ENCODE measurements at places on chromosomes 3 and 15. TPM values are rescaled to one million over a fixed set of nuclear protein-coding genes. Genes with fewer than 3 reads are reported as not detected.

Gene SPSB4
- total RNA-seq = 2.4 TPM

Gene ZCWPW2
- total RNA-seq = not detected

Gene NME9
- total RNA-seq = not detected

Gene PLAAT1
- 9.4 TPM for total RNA-seq

Data from Daoy (cell line).